ENCODE measurements at places on chromosomes 6 and 20.

GRCh38 chr20:8812817-8813216, 256.1 kb upstream of the PLCB4 start:
- no peak for DNase-seq

DNA sequence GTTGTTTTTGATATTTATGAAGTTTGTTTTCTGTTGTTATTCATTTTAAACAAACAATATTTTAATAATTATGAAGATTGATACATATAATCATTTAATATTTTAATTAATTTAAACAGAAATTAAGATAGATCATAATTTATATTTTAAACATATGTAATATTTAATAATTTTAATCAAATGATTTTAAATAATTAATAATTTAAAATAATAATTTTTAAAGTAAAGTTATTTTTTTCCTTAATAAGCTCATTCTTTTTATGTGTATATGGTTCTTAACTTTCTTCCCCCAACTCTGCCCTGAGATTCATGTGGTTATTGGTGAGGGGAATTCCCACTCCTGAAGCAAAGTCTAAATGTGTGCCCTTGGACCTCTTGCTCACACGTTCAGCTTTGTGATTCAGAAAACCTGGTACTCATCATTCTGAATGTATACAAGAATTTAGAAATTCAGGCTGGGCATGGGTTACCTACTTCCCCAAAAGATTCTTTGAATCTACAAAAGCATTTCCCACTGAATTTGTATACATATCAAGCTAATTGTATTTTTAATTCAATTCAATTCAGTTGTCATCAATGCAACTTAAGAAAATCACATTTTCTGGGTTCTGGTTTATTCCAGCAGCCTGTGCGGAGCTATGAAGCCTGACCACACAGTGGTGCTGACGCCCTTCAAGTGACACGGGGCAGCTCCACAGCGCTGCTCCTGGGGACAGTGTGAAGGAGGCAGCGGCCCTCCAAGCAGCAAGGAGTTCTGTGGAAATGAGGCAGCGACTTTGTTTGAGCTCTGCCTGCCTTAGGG, 168.9 kb upstream of the UST start:
- DNase-seq: peak; percentile 44

- no peak for DNase-seq
These were observed 137.4 kb upstream of the HDAC2 start for GRCh38 chr6:114108119-114109002.

DNA sequence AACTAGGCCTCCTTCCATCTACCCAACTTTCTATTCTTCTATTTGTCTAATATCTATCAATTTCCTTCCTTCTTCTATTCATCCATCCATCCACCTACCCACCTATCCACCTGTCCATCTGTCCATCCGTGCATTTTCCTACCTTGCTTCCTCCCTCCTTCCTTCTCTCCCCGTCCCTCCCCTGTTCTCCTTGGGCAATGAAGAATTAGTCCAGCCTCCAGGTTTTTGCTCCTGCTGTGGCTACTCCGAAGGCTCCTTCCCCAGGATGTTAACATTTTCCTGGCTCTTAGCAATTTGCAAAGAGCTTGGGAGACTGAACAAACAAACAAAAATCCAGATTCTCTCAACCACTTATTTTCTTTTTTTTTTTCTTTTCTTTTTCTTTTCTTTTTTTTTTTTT, 81.6 kb downstream of the KCNB1 start:
- no peak for DNase-seq

GRCh38 chr6:46281110-46281509, 110.3 kb upstream of the ENPP5 start:
- DNase-seq: no peak

- DNase-seq: no peak
These were observed 50.5 kb upstream of the TRIM26 start for GRCh38 chr6:30263734-30264133.

- no peak for DNase-seq
These were observed 10.9 kb downstream of the ABT1 start for GRCh38 chr6:26607434-26608230.

GRCh38 chr6:106051226-106051625, 34.9 kb upstream of the PRDM1 start:
- no peak for DNase-seq

DNA sequence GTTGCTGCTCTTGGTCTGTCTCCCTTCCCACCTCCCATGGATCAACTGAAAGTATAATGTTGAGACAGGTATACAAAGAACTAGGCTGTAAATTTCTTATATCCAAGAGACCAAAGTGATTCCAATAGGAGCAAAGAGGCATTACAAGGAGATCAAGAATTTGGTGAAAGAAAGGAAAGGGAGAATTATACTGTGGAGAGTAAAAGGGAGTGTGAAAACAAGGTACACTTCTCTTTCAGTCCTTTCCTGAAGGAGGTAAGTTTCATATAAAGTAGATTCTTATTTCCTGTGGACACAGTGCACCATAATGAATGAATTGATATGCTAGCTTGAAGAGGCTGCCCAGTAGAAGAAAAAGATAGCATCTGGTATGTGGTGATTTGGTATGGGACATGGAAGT, 49.7 kb downstream of the CD2AP start:
- no peak for DNase-seq

DNA sequence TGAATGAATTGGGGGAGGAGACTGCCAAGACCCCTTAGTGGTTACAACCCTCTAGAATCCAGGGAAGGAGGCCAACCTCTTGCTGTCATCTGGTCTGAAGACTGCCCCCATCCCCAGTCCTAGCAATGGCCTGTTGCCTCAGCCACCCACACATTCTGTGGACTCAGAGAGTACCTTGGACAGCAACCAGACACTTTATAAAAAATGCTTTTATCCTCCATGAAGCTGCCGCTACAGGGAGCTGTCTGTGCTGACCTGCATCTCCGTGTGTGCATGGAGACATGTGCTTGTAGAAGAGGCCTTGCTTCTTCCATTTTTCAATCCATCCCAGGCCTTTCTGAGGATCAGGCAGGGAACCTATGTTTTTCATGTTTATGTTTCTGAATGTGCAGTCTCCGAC, 15.2 kb downstream of the CDH22 start:
- DNase-seq: no peak

GRCh38 chr6:36944650-36945049, 9.9 kb upstream of the PI16 start:
- DNase-seq: no peak

DNA sequence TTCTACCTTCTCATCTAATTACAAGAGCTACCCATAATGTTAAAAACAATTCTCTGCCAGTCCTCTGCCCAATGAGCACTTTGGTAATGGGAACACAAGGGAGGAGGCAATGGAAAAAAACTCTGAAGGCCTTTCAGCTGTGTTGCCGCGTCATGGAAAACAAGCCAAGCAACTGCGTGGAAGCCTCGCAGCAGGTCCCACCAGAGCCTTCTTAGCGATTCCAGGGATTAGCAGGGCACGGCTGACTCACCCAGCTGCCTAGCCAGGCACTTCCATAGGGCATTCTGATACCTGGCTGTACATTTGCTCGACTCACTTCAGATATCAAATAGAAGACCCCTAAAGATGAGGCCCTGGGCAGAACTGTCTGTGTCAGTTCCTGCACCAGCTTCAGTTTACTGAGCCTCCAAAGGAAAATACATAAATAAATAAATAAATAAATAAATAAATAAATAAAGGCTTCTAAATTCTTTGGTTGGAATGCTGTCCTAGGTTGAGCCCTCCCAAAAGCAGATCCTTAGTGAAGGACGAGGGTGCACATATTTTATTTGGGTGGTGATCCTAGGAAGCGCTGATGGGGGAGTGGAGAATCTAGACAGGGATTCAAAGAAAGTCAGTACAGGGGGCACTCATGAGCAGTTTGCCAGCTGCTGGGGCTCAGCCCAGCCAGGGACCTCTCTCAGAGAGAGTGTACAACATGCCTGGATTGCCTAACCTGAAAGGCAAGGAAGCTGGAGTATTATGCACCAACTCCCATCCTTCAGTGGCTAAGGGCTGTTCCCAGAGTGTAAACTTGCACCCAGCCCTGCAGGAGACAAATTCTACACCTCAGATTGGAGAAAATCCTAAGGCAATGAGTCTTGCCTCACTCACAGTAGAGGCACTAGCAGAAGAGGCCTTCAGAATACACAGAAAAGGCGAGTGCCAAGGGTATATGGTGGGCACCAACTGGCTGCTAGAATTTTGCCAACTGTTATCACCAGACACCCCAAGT, 18.2 kb downstream of the SNAP25 start:
- DNase-seq: no peak

- DNase-seq: no peak
These were observed 122.8 kb upstream of the B3GAT2 start for GRCh38 chr6:71079677-71080076.

GRCh38 chr6:160685762-160686450, 16.1 kb upstream of the PLG start:
- no peak for DNase-seq

GRCh38 chr20:16916165-16916564, 168.0 kb downstream of the OTOR start:
- DNase-seq: no peak

- DNase-seq: no peak
These were observed 46.2 kb upstream of the SDHAF4 start for GRCh38 chr6:70520575-70520974.
